ENCODE measurements at places on chromosomes 12 and 14.

DNA sequence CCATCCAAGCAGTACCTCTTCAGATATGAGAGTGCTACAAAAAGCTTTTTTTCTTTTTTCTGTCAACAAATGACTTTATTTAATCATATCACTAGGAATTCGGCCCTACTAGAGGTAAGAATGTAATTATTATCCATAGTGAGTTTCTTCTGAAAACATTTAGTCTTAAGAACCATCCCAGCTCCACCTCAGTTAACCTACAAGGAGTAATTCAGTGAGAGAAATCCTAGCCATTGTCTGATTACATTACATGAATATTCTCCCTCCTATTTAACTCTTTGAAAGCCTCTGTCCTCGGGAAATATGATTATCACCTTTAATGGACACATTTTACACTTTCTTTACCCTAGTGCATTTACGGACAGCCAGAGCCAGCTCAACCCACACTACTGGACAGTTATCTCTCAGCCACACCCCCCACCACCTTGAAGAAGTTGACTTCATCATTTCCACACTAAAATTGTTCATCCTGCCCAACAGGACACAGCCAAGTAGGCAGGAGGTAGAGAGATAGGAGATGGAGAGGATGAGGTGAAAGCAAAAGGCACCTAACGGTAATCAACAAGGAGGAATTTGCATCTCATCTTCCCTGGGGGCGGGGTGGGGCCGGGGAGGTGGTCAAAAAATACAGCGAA, 1.3 kb downstream of the PPFIA2 start:
- DNase-seq = no peak

- DNase-seq = no peak
Measured at GRCh38 chr12:118269806-118270205, 102.9 kb downstream of the TAOK3 start.

- no peak for DNase-seq
Measured at GRCh38 chr12:111086947-111087700, 166.7 kb upstream of the MYL2 start.

- DNase-seq = no peak
Measured at GRCh38 chr12:128848371-128848770, 4.9 kb upstream of the GLT1D1 start.

- no peak for DNase-seq
Measured at GRCh38 chr14:80100681-80101080, 110.6 kb downstream of the DIO2 start.

GRCh38 chr14:103628221-103628683, 759 bp upstream of the KLC1 start:
- DNase-seq = no peak

GRCh38 chr12:38772437-38772836, 133.0 kb downstream of the CPNE8 start:
- DNase-seq = no peak

- no peak for DNase-seq
Measured at GRCh38 chr12:111221062-111222026, 147.6 kb downstream of the PHETA1 start.

GRCh38 chr14:103736546-103737431, 21.2 kb downstream of the ZFYVE21 start:
- no peak for DNase-seq

- DNase-seq = no peak
Measured at GRCh38 chr12:85152311-85152729, 116.2 kb downstream of the LRRIQ1 start.

GRCh38 chr14:67703997-67704396, 2.3 kb downstream of the RDH12 start:
- no peak for DNase-seq

DNA sequence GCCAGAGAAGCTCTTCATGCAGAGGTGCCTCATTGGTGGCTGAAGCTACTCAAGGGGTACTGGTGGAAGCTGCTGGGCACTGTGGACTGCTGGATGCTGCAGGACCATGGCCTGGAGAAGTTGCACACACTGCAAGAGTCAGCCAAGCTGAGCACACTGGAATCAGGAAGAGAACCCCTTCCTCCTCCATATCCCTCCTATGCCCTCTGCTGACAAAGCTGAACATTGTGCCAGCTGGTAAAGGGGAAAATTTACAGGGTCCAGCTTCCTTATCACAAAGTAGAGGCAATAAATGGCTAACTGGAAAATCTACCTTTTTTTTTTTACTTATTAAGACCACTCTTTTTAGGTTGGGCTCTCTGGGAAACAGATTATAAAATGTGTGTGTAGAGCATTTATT, 6.5 kb downstream of the CCDC175 start:
- no peak for DNase-seq

GRCh38 chr14:20696764-20697163, 8.2 kb downstream of the ANG start:
- DNase-seq = no peak

GRCh38 chr14:75548544-75548943, 26.3 kb downstream of the BATF start:
- DNase-seq = no peak

DNA sequence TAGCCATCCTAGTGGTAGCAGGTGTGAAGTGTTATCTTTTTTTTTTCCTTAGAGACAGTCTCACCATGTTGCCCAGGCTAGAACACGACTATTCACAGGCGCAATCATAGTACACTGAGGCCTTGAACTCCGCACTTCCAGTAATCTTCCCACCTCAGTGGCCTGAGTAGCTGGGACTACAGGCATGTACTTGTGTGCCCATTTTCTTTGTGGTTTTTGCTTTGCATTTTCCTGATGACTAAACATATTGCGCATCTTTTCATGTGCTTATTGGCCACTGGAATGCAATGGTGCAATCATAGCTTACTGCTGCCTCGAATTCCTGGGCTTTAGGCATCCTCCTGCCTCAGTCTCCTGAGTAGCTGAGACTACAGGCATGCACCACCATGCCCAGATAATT, 33.3 kb upstream of the GCH1 start:
- no peak for DNase-seq

DNA sequence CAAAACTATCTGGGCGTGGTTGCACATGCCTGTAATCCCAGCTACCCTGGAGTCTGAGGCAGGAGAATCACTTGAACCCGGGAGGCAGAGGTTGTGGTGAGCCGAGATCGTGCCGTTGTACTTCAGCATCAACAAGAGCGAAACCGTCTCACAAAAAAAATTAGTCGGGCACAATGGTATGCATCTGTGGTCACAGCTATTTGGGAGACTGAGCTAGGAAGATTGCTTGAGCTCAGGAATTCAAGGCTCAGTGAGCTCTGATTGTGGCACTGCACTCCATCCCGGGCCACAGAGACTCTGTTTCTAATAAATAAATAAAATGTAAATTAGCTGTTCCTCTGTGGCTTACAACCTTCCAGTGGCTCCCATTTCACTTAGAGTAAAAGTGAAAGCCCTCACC, 28.0 kb downstream of the RCOR1 start:
- no peak for DNase-seq

GRCh38 chr14:81028461-81028860, 73.0 kb downstream of the TSHR start:
- no peak for DNase-seq

DNA sequence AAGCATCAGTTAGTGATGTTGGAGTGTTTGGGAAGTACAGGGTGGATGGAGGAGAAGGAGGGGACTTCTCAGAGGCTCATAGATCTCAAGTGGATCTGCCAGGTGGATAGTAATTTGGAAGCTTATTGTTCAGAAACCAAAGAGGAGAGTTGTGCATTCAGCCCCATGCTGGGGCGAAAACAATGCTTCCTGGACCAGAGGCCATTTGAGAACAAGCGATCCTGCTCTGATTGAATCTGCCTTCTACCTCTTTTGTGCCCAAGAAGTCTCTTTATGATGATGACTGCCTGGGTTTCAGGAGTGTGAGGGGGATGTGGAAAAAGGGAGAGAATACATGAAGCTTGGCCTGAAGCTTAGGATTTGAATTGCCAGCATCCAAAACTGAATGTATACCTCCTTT, 110.8 kb upstream of the SRRM4 start:
- DNase-seq = no peak

DNA sequence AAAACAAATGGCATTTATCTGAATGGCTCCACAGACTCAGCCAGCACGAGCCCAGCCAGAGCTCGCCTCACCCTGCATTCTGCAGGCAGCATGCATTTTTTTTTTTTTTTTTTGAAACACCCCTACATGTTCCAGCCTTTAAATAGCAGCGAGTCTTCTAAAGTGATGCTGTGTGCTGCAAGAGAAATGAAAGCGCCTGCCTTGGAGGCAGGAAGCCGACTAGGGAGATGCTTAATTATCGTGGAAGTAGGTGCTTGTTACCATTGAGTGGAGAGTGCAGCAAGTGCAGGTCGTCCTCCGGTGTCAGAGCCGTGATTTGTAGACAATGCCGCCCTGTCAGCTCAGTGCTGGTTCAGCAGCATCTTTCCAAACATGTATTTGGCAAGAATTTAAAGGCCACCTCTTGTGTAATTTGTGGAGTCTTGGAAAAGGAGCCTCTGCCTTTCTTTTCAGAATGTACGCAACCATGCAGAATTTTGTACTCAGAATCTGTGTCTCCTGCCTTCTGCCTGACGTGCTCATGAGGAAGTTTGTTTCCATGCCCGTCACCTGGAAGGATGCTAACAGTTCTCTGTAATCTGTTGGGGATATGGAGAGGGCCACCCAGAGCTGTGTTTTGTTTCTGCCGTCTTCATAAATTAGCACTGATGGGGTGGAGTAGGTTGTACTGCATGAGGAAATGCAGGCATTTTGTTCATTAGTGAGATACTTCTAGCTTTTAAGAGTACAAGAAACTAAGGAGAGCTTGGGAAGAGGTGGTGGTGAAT, 345.9 kb upstream of the RGS6 start:
- no peak for DNase-seq

DNA sequence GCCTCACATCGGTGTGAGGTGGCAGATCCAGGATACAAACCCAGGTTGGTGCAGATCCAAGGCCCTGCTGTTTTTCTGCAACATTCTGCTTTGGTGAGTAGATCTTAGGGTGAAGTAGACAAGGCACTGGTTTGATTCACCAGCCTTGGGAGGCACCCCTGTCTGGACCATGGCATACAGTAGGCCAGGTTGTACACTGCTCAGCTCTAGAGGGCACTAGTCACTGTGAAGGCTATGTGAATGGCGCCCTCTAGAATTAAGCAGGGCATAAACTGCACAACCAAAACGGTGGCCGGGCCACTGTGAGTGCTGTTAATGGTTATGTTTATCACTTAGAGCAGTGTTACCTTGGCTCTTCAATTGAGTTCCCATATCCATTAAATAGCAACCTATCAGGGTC, 280.6 kb upstream of the PWP1 start:
- DNase-seq = no peak

- no peak for DNase-seq
Measured at GRCh38 chr12:107435520-107435919, 250.1 kb upstream of the PWP1 start.

DNA sequence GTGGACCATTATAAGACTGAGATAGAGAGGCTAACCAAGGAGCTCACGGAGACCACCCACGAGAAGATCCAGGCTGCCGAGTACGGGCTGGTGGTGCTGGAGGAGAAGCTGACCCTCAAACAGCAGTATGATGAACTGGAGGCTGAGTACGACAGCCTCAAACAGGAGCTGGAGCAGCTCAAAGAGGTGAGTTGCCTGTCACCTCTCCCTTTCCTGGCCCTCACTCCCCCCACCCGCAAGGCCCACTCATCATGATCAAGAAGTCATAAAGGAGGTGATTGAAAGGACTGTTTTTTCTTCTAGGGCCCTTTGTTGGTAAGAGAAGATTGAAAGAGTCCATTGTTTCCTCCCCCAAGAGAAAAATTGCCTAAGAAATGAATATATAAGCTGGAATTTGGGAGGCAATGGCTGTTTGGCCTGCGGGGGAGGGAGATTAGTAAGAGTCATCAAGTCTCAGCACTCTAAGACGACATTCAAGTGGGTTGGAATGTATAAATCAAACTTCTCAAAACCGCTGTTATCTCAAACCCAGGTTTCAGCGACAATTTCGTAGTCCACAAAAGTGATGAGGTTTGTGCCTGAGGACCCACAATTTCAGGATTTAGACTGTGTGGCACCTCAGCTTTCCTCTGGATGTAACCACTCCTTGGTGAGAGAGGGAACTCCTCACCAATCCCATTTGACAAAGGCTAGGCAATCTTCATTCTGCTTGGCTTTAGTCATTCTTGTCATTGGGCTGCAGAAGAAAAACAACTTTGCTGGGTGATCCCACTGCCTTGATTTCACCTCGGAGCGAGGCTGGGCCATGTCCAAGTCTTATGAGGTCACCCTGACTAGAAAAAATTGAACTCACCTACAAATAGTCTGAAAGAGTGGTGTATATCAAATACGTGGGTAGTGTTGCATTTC, 966 bp downstream of the BICD1 start:
- DNase-seq = no peak

DNA sequence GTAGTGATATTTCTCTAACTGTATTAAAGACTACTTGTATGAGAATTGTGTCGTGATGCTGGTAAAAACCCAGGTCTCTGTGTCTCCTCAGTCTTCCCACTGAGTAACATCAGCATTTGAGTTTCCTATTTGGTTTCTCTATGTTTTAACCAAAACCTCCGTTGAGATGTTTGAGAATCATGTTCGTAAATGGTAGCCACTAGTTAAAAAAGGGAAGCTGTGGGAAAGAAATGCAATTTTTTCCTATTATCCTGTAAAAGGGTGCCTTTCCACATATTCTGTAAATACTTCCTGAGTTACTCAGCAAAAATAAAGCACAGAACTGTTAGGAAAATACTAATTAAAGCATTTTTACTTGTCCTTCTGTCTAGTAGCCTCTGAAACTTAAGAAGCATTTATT, 7.0 kb downstream of the CLEC1B start:
- DNase-seq = no peak

GRCh38 chr14:64209444-64210131, 84.6 kb downstream of the ESR2 start:
- peak; percentile 25 for DNase-seq

- DNase-seq = no peak
Measured at GRCh38 chr14:59101476-59101875, 87.0 kb upstream of the DAAM1 start.

GRCh38 chr12:57460841-57461275, 1.3 kb downstream of the GLI1 start:
- DNase-seq = no peak

- DNase-seq = no peak
Measured at GRCh38 chr12:76919383-76920171, 40.8 kb upstream of the CSRP2 start.

GRCh38 chr12:95516757-95517156, 34.5 kb downstream of the USP44 start:
- no peak for DNase-seq

- no peak for DNase-seq
Measured at GRCh38 chr12:132622437-132623071, 4.0 kb downstream of the P2RX2 start.

GRCh38 chr12:104490850-104491249, 34.1 kb downstream of the CHST11 start:
- no peak for DNase-seq

DNA sequence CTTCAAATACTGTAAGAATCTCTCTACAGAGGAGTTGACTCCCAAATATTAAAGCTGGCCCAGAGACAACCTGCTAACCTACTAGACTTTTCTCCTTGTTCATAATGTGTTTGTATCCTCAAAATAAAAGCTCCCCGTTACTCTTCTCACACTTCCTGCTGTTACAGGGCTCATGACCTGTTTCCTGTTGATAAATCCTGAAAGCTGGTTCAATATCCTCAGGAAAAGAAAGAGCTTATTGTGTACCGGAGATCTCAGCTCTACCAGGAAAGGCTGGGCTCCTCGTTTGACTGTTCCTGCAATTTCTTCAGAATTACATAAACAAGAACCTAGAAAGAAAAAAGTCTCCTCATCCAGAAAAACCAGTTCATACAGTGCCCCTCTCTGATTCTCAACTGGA, 30.8 kb downstream of the CLEC1A start:
- DNase-seq = no peak
